ENCODE measurements at places on chromosomes 3 and 15.

DNA sequence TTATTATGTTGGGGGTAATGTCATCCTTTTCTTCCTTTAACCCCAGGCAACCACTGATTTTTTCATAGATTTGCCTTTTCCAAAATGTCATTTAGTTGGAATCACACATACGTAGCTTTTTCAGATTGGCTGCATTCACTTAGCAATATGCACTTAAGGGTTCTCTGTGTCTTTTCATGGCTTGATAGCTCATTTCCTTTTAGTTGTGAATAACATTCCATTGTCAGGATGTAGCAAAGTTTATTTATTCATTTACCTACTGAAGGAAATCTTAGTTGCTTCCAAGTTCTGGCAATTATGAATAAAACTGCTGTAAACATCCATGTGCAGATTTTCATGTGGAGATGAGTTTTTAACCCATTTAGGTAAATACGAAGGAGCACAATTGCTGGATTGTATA, 125.4 kb downstream of the AGBL1 start:
- no peak for DNase-seq

- DNase-seq = no peak
These were observed 240.6 kb upstream of the TOPAZ1 start for GRCh38 chr3:44001072-44001471.

GRCh38 chr3:148203297-148204010, 494.2 kb upstream of the AGTR1 start:
- no peak for DNase-seq

DNA sequence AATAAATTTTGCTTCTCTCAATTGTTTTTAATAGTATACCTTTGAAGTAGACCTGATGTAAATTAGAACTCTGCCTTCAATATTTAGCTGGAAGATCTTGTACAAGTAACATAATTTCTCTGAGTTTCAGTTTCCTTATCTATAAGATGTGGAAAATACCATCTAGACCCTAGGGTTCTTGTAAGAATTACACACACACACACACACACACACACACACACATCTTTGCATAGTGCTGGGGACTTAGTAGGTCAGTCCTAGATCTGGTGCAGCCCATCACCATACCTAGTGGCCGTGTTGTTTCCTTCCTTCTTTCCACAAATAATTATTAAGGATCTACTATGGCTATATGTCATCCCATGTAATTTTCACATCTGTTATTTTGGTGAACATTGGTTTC, 11.0 kb downstream of the TRAT1 start:
- DNase-seq = no peak

DNA sequence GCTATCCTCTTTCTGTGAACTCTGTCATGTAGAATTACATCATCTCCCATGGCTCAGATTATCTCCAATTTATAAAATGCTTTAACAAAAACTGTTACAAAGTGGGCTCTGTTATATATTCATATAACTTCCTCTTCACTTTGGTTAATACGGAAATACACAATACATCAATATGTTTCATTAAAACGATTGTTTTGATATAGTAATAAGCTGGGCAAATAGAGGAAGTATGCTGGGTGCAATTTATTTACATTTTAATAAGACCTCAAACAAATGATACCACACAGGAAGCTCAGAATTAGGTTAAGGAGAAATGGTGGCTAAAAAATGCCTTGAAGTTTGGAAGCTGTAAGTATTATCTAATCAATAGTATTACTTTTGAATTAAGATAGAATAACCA, 331.0 kb downstream of the ZBTB20 start:
- no peak for DNase-seq

- no peak for DNase-seq
These were observed 71.0 kb upstream of the ANKRD34C start for GRCh38 chr15:79211481-79211880.

DNA sequence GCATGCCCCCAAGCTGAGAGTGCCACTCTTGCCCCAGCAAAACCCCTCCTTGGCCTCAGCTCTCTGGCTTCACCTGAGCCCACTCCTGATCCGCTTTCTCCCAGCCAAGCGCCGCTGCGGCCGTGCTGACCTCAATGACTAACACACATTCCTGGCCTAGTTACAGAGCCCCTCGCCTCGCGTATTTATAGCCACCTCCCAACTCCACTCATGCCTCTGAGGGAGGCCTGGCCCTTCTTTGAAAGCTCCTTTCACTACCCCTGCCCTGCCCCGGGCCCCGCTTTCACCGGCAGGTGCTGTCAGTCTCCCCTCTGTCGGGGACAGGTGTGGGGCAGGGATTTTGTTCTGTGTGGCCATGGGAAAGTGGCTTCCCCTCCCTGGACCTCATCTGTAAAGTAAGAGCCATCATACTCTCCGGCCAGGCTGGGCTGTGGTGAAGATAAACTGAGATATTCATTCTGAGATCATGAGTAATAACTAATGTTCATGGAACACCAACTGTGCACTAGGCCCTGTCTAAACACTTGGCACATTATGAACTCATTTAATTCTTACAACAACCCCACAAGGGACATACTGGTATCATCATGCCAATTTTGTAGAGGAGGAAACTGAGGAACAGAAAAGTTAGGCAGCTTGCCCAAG, 13.2 kb upstream of the ATP2B2 start:
- no peak for DNase-seq
